ENCODE measurements at places on chromosomes 16 and 17.

DNA sequence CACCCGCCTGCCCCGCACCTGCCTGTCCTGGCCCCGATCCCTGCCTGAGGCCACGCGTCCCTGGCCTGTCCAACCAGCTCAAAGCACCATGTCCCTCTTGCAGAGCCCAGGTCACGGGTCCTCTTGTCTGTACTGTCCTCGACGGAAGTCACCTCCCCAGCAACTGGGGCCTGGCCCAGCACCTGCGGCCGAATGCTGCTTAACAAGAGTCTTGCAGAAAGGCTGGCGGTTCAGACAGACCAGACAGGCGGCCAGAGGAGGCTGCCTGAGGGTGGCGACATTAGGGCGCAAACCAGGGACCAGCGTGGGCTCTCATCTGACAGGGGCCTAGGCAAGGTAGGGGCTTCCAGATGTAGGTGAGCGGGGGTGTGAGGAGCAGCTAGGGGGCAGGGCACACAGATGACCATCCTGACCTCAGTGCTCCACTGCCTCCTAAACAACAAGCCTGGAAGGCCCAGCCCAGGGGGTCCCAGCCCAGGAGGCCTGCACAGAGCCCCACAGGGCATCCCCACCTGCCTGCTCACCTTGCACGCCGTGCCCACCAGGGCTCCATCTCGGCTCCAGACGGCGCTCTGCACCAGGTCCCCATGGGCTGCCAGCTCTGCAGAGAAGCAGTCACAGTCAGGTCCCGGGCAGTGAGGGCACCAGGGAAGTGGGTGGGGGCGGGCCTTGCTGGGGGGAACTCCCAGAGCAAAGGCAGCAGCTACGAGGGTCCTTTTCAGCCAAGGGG lies 11.3 kb downstream of the CORO7 start:
- no peak for DNase-seq

- DNase-seq, result no peak
Observed at GRCh38 chr16:69834807-69835466, 72.8 kb downstream of the WWP2 start.

DNA sequence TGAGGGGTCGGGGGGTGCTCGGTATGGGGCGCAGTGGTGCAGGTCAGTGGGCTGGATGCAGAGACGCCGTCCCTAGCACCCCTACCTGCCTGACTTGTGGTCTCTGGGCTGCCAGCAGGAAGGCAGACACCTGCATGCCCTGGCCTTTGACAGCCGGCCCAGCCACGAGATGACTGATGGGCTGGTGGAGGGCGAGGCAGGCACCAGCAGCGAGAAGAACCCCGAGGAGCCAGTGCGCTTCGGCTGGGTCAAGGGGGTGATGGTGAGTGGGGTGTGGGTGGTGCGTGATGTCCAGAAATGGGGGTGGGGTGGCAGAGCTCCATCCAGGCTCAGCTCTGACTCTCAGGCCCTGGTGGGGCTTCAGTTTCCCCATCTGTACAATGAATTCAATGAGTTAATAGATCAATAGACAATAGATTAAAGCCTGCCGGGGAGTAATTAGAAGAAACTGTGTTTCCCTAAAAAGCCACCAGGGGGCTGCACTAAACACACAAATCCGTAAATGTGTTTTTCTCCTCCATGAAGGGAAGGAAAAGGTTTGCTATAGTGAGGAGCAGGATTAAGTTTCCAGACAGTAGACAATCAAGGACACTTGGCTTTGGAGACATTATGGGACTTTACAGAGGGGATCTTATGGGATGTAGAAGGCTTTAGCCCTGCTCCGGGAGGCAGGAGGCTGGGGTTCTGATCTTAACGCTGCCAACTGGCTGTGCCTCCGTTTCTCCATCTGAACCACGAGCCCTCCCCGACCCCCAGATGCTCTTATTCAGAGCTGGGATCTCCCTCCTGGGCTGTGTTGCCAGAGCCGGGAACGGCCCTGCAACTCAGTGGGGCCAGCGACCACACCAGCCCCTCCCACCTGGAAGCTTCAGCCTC lies 2.2 kb downstream of the SLC12A3 start:
- DNase-seq, result peak; percentile 41

DNA sequence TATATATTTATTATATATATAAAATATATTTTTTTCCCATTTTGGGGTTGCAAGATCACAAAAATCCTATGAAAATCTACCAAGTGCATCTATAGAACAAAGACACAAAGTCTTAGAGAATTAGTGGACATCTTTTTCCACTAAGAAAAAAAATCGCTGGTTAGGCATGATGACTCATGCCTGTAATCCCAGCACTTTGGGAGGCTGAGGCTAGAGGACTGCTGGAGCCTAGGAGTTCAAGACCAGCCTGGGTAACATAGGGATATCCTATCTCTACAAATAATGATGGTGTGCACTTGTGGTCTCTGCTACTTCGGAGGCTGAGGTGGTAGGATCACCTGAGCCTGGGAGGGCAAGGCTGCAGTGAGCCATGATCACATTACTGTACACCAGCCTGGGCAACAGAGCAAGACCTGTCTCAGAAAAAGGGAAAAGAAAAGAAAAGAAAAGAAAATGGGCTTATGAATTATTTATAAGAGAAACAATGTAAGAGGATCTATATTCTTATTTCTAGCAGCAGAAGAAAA lies 185.1 kb upstream of the PSMD7 start:
- DNase-seq, result no peak

DNA sequence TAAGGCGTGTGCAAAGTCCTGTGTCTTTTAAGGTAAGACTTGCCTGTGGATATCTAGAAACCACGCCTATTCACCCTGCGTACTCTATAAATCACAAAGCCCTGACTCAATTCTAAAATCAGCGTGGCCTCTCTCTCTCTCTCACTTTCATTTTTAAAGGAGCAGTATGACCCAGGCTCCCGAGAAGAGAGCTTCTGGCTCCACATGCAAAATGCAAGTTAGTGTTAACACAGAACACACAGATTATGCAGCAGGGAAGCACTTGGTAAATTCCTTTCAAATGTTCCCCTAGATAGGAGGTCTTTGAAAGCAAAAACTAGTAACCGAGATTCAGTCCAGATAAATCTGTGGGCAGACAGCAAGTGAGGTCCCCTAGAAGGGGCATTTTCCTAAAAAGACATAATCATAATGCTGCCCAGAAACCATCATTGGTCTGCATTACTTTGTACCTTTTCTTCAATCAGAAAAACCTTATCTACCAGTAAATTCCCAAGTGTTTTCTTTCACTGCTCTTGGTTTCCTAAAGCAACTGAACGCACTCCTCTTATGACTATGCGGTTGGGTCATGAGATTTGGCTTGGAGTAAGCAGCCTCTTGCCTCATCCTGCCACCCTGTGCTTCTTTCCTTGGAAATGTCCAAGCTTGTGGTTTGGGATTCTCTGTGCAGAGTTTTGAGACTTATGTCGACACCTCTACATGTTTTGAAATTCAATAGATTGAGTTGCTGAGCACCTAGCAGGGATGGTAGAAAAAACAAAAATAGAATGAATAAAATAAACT lies 31.7 kb upstream of the KCNJ2 start:
- no peak for DNase-seq

DNA sequence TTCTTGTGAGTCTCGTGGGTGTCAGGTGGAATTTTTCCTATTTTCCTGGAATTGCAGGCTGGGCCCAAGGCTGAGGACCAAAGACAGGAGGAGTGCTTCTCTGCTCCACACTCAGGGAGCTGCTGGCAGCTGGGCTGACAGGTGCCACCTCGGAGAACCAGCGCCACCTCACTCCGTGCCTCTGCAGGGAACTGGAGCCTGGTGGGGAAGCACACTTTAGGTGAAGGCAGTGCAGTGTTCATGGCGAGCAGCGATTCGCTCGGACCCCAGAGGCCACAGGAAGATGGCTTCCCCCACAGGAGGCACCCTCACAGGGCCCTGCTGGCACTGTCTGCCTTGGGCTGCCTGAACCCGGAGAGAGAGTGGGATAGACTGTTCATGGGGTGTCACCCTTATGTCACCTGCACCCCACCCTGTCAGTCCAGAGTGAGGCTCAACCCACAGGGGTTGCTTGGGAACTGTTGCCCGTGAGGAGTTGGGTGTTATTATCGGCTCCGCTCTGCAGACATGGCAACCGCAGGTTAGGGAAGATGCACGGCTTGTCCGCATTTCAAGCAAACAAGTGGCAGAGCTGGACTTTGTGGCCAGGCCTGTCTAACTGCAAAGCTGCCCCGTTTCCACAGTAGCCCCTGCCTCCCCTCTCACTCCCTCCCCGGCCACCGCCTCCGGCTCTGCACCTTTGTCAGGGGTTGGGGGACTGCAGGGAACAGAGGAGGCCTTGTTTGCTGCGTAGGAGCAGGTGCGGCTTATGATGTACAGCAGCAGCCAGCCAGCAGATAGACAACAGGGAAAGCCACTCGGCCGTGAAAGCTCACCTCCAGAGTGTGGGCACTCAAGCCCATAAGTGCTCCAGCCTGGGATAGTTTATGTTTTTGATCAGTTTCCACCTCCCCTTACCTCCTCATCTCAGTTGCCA lies 15.5 kb downstream of the TBC1D24 start:
- no peak for DNase-seq

DNA sequence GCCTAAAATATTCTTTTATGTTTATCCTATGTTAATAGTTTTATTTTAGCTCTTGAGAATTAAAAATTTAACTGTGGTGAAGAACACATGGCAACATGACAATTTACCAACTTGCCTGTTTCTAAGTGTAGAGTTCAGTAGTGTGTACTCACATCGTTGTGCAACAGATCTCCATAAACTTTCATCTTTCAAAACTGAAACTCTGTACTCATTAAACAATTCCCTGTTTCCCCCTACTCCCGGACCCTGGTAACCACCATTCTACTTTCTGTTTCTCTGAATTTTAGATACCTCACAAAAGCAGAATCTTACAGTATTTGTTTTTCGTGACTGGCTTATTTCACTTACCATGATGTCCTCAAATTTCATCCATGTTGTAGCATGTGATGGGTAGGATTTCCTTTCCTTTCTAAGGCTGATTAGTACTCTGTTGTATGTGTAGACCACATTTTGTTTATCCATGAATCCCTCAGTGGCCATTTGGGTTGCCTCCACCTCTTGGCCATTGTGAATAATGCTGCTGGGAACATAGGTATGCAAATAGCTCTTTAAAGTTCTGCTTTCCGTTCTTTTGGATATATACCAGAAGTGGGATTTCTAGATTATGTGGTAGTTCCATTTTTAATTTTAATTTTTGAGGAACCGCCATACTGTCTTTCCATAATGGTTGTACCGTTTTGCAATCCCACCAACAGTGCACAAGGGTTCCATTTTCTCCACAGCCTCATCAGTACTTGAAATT lies 17.4 kb downstream of the IST1 start:
- no peak for DNase-seq

DNA sequence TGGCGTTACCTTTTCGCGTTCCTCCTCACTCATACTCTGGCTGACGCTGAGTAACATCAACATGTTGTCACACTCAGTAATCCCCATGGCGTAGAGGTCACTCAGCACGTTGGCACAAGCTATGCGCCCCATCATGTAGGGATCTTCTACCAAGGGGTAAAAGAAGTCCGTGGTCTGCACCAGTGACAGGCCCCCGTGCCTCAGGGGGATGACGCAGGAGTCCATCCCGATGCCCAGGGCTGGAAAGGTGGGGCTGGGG lies 596 bp downstream of the SEPHS2 start:
- no peak for DNase-seq

- DNase-seq, result no peak
Observed at GRCh38 chr16:52783616-52784015, 236.7 kb upstream of the TOX3 start.

DNA sequence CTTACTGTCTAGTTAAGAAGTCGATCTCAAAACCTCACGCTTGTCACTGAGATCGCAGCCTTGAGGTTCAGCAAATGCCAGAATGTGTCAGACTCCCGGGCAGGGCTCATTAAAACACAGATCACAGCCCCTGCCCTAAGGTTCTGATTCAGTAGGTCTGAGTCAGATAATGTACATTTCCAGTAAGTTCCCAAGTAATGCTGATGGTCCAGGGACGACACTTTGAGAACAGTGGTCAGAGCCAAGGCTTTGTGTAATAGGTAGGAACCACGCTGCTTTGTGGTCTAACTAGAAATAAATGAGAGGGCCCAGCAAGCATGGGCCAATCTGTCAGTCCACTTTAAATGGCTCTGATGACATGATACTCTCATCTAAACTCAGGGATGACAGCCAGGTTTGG lies 228.6 kb downstream of the ZFHX3 start:
- DNase-seq, result no peak

DNA sequence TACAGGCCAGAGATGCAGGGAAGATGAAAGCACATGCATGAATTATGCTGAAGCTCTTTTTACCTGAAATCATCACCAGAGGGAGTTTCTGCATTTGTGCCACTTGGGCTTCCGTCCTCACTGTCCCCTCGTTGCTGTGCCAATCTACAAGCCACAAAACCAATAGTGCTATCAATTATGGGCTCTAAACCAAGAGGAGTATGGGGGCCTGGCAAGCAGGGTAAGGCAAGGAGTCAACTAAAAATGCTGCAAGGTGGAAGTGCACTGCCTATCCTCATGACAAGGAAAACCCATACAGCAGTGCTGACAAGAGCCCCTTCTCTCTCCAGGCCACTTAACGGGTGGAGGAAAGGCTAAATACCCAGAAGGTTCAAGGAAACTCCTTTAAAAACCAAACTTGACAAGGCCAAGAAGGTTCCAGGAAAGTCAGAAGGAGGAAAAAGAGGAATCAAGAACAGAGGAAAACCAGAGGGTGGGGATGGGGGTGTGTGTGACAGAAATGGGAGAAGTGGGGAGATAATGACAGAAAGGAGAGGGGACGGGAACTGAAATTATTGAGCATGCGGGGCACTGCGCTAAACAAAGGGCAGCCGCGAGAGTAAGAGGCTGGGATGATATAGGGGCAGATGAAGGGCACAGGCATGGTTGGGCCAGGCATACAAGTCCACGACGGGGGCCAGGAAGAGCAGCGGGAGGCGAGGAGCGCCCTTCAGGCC lies 674 bp downstream of the C17orf75 start:
- no peak for DNase-seq

DNA sequence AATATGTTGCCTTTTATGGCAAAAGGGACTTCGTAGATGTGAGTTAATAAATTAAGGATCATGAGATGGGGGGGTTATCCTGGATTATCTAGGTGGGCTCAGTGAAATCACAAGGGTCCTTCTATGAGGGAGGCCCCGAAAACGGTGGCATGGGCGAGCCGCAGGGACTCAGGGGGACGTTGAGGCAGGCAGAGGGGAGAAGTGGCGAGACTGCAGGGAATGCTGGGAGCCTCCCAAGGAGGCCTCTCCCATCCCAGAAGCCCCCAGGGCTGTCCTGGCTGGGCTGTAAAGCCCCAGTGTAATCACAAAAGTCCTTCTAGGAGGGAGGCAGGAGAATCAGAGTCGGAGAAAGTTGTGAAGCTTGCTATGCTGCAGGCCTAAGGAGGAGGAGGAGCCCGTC lies 35.0 kb downstream of the ITGAE start:
- DNase-seq, result no peak

DNA sequence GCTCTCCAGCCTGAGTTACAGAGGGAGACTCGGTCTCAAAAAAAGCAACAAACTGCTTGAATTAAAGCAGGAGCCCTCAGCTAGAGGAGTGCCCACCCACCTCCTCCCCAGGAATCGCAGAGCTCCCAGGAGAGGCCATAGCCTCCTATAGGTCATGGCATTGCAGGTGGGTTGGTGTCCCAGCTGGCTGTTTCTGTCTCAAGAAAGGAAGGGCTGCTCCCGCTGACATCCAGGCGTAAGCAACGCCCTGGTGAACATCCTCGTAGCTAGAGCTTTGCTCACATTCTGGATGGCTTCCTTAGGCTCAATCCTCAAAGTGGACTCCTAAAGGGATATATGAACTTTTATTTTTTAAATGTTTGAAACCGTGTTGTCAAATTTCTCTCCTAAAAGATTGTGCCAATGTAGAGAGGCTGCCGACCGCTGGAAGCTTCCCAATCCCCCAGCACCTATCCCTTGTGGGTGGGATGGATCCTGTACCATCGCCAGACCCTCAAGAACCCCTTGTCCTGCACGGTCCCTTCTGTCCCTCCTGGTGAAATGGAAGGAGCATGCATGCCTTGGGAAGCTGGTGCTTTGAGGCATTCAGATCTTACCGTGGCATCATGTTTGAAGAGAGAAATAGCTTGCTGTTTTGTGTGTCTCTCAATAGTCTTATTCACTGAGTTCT lies 5.9 kb downstream of the NLRC5 start:
- DNase-seq, result no peak
